Stimulated activated CD8-positive, alpha-beta memory T cell treated with anti-CD3 and anti-CD28 coated beads, Interleukin-7, amount 100 ng/mL, for 1 hour (primary cell): ENCODE measurements at places on chromosomes 13 and 19.

GRCh38 chr13:73440296-73440895 lies 381.6 kb downstream of the KLF5 start:
- DNase-seq: no peak

DNA sequence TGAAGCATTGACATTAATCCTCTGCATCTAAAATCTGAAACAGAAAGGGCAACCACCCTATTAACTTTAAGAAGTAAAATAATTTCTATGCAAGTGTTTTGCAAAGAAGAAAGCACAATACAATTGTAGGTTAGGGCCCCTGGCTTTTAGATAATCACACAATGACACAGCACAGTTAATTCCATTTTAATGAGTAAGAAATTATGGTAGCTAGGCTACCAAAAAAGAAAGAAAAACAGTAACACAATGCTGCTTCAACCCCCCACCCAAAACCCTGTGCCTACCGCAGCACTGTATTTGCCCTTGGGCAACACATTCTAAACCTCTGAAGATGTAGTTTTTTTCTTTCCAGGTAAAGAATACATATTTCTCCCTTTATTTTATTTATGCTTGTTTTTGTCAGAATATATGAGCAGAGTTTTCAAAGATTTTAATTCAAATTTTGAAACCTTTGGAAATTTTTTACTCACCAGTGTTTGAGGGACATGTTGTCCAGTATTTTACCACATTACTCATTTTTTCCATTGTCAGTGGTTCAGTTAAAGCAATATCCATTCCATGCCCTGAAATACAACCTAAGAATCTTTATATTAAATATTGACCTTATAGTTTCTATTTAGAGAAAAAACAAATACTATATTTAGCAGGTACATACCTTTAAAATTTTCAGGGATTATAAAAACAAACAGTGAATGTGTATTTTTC lies 21.1 kb downstream of the SOHLH2 start:
- DNase-seq: no peak

GRCh38 chr19:2325281-2326046 lies 2.9 kb downstream of the LSM7 start:
- DNase-seq: no peak

DNA sequence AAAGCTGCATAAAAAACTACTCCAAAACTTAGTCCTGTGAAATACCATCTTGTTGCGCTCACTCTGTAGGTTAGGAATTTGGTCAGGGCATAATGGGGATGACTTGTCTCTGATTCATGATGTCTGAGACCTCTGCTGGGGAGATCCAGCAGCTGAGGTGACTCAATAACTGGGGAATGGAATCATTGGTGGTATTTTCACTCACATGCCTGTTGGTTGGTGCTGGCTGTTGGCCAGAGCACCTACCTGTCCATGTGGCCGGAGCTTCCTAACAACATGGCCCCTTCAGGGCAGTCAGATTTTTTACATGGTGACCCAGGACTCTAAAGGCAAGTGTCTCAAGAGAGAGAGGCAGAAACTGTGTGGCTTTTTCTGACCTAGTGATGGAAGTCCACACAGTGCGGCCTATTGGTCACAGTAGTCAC lies 7.4 kb upstream of the ESD start:
- no peak for DNase-seq

DNA sequence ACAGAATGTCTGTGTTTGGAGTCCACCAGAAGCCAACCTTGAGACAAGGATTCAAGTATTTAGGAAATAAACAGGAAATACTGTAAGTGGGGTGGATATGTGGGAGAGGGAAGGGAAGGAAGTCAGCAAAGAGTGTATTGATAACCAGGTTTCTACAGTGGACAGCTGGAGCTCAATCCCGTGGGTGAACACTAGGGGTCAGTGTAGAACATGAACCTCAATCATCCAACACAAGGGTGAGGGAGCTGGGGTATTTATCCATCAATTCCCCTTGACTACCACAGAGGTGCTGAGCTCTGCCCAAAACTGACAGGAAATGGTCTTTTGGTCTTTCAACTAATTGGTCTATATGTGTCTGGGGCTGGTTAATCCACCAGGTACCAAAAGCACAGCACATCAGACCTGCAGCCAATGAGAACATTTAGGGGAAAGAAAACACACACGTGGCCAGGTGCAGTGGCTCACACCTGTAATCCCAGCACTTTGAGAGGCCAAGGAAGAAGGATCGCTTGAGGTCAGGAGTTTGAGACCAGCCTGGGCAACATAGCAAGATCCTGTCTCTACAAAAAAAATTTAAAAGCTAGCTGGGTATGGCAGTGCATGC lies 5.6 kb upstream of the SYDE1 start:
- DNase-seq: no peak

DNA sequence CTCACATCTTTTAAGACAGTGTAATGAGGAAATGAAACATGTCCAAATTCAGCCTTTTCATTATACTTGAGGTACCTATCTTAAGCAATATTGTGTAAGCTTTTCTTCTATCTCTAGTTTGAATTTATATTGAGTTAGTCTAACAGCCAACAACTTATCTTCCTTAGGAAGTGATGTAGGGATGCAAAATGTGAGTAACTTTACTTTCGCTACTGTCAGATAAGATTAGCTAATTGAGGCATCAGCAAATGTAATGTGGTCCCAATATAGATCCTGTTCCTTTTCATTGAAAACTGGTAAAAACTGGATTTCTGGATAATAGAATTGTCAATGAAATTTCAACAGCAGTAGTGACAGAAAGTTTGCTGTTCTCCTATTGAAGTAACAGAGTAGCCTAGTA lies 902.2 kb downstream of the GPC5 start:
- DNase-seq: no peak

DNA sequence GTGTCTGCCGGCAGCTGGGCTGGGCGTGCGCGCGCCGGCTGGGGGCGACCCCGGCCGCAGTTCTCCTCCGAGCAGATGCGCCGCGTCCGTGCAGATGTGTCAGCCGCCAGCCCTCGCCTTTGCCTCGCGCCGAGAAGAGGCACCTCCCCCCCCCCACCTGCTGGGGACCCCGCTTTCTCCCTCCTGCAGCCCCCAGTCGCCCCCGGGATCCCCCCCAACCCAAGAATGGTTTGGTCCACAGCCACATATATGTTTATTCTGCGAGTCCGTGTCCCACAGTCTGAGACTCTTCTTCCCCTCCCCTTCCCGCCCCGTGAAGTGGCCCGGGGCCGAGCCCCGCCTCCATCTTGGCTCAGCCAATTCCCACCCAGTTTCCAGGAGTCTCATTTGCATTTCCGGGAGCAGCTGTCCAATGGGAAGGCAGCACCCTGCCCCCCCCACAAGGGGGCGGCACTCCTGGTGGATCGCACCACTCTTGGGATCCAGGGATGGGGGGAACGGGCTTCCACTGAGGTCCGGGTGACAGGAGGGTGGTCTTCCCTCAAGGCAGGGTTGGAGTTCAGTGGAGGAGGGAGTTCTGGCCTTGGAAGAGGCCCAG lies 8.6 kb downstream of the ISOC2 start:
- DNase-seq: no peak

- DNase-seq: no peak
Measured at GRCh38 chr13:114334305-114335053, 20.2 kb downstream of the CHAMP1 start.

DNA sequence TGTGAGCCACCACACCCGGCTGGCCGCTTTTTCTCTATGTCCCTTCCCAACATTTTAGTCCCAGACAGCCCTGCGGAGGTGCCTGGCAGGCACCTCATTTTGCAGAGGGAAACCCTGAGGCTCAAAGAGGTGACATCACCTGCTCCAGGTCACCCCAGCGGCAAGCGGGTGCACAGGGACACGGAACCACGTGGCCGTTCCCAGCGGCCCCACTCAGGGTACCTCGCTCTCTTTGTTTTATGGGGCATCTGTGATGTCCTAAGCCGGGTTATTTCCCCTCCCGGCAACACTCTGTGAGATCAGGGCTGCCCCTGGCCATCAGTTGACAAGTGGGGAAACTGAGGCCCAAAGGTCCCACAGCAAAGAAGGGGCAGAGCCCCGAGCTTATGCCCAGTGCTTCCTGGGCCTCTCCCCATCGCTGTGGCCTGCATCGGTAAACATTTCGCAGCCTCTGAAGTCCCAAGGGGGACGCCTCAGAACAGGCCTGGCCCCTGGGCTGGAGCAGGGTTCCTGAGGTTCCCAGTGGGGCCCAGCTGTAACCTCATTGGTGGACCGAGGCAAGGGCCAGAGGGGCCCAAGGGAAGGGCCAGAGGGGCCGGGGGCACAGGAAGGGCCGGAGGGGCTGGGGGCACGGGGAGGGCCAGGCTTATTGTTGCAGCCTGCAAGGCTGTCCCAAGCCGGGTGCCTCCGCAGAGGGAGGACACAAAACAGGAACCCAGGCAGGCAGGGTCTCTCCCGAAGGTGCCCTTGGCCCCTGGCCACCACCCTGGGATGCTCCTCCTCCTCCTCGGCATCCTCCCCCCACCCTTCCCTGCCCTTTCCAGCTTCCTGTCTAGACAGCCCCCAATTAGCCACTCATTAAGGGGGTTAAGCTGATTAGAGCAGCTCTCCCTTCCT lies 39.0 kb downstream of the SMIM24 start:
- DNase-seq: no peak

GRCh38 chr19:15519433-15519976 lies 11.2 kb downstream of the CYP4F22 start:
- DNase-seq: no peak

GRCh38 chr13:41549491-41549890 lies 92.1 kb downstream of the RGCC start:
- DNase-seq: no peak

DNA sequence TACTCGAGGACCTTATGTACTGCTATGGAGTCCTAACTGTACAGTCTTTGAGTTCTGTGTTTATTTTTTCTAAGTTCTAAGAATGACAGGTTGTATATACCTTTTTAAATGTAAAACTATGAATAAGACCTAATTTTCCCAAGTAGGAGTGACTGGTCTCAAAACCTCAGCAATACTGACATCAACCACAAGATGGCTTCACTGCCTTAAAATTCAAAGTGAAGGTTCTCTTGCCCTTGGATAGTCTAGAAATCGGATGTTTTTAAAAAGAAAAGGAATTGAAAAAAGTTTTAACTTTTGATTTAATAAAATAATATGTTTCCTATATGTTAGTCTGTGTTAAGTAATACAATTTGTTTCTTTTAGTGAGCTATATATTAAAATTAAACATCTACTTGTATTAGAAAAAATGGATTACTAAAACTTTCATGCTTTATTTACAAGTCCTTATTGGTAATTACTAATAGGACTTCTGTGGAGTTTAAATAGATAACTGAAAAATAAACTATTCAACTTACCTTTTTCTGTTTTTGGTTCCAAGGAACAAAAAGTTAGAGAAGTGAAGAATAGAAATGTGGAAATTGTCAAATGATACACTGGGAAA lies 52.0 kb downstream of the TDRD3 start:
- DNase-seq: no peak

DNA sequence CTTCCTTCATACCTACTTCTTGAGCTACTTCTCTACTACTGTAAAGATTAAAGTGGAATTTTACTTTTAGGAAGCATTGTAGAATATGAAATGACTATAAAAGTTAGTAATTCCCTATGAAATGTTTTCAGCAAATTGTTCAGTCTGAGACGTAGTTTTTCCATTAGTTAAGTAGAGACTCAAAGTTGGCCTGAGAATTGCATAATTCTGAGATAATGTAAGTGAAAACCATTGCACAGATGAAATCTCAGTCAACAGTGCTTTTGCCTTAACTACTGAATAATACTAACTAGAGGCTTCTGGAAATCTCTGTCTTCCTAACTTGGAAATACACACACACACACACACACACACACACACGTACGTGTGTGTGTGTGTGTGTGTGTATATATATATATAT lies 125.9 kb downstream of the FGF14 start:
- no peak for DNase-seq

DNA sequence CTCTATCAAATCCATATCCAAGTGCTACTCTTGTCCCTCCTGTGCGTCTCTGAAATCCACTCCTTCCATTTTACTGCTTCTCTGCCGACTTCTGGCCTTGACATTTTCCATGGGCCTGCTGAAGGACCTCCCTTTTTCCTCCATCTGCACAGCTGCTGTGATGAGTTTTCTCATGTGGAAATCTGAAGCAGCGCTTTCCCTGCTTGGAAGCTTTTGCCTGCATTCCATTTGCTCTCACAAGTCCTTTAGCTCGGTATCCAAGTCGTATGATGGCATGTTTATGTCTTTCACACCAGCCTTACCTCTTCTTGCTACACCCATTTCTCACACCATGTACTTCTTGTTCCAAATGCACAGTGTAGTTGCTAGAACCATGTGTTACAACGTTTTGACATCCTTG lies 328.2 kb downstream of the GPC5 start:
- DNase-seq: no peak

- DNase-seq: no peak
Measured at GRCh38 chr13:110466266-110466915, 95.1 kb downstream of the RAB20 start.

- no peak for DNase-seq
Measured at GRCh38 chr19:10815007-10815536, 20.9 kb downstream of the TMED1 start.

GRCh38 chr13:40121722-40122121 lies 466.3 kb downstream of the COG6 start:
- no peak for DNase-seq

DNA sequence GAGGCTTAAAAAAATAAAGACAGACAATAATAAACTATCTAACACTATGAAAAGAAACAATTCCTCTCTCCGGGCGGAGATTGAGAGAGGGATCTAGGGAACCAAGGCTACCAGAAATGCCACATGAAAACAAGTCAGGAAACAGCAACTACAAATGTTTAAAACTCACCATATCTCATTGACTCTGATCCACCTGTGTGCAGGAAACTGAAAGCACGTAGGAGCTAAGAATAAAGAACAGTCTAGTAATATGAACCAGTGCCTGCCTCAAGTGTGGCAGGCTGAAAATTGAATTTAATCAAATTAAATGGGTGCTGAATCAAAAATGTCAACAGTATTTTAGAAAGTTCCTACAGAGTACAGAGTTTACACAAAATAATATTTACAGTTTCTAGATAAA lies 1701.0 kb downstream of the SLITRK5 start:
- DNase-seq: no peak

DNA sequence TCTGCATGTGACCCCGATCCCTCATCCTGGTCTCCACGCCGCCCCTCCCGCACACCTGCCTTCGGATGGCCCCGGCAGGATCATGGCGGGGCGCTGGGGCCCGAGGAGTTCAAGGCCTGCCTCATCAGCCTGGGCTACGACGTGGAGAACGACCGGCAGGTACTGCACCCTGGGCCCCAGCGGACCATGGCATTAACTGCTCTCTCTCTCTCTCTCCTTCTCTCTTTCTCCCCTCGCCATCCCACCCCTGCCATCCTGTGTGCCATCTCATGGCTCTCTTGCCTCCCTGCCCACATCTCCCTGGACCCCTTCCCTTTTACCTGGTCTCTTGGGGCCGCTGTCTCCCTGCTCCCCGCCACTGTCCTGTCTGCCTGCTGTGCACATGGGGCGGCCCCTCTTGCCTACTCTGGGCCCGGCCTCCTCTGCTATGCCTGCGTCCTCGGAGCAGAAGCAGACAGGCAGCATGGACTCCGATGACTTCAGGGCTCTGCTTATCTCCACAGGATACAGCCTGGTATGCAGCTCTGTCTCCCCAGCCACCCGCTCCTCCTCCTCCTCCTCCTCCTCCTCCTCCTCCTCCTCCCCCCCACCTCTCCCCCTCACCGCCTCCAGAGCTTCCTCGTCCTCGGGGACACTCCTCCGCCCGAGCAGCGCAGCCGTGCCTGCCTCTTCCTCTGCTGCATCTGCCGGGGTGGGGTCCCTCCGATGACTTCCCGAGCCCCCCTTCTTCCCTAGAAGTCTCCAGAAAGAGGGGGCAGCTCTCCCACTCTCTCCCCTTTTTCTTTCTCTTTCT lies 16.2 kb downstream of the CAPN12 start:
- DNase-seq: no peak

GRCh38 chr13:94343243-94343585 lies 136.3 kb downstream of the DCT start:
- no peak for DNase-seq
